ENCODE measurements at places on chromosomes 13 and 19.
A peak's percentile ranks its signal among the peaks of the same experiment; 100 is the strongest.

GRCh38 chr13:64332048-64332447, 2898.1 kb downstream of the PCDH9 start:
- no peak for DNase-seq

DNA sequence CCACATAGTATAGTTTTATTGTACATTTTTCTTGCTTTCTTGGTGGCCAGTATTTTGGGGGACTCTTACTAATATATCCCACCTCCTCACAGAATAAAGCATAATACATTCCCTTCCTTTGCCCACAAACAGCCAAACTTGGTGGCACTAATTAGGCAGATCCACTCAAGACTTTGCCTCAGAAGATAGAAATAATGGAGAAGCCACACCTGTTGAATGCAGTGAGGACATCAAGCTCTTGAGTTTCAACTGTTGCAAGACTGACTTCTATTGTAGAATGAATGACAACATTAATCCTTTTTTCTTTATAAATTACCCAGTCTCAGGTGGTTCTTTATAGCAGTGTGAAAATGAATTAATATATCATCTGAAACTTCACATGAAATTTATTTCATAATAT, 1183.6 kb upstream of the ATXN8OS start:
- no peak for DNase-seq

GRCh38 chr19:4909897-4910593, 744 bp downstream of the UHRF1 start:
- DNase-seq, result peak; percentile 94

GRCh38 chr13:61466280-61466679, 50.6 kb upstream of the PCDH20 start:
- no peak for DNase-seq

DNA sequence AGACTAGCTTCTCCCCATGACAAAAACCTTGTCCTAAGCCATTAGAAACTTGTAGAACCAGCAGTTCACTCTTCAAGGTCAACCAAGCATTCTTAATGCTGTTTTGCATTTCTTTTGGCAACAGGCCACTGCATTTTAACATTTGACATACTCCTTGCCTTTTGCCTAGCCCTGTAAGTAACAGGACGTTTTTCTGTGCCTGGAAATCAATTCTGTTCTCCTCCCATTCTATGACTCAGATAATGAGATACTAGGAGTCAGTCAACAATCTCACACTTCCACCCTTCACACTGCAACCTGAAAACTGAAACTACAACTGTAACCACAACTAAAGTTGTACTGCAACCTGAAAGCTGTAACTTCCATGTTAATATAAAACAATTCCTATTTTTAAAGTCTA, 268.7 kb downstream of the MZT1 start:
- DNase-seq, result no peak

GRCh38 chr13:99626461-99627082, 125.3 kb downstream of the TM9SF2 start:
- no peak for DNase-seq

DNA sequence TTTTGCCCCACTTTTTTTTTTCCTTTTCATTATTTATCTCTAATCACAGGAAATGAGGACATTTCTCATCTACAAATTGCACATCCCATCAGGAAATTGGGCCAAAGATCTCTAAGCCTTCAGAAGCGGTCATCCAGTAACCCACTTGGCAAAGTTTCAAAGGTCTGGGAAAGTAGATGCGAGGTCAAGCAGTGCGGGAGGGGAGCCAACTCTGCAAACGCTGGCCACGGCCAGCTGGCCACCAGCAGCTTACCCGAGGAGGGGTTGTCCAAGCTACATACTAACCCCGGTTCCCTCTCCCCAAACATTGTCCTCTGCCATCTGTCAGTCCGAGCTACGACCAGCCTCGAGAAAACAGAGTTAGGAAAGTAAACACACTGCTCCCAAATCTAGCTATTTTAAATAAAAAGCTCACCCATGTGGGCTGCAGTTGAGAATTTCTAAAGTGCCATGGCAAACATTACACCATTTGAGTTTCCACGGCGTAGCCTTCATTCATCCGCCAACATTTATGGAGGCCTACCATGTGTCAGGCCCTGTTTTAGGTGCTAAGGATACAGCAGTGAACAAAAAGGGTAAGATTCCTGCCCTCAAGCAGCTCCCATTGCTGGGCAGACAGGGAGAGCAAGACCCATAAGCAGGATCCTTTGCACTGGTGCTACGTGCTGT, 11.5 kb downstream of the FFAR2 start:
- DNase-seq, result no peak

GRCh38 chr19:54282686-54283470, 2.0 kb upstream of the LILRB2 start:
- no peak for DNase-seq

DNA sequence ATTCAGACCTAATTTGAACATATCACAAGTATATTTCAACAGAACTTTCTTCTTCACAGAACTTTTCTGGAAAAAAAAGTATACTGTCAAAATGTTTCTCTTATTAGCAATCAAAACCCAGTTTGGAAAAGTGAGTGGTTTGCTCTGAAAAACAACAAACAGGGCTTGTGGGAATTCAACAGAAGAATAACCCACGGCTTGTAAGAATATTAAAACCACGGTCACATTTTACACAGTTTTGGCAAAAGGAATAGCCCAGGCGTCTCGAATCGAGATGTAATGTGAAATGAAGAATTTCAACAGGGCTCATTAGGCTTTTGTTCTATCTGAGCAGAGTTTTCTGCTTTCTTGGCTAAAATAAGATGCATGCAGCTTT, 70.7 kb downstream of the COL4A2 start:
- DNase-seq, result no peak

DNA sequence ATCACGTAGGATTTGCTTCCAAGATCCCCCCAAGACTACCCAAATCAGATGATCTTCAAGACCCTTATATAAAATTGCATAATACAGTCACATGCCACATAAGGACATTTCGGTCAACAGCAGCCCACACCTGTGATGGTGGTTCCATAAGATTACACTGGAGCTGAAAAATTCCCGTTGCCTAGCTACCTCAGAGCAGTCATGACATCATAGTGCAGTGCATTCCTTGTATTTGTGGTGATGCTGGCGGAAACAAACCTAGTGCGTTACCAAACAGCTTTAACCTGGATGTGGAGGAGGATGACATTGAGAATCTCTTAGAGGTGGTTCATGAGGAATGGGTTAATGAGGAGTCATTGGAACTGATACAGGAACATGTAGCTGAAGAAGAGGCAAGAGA, 4.8 kb downstream of the ZNF766 start:
- no peak for DNase-seq

DNA sequence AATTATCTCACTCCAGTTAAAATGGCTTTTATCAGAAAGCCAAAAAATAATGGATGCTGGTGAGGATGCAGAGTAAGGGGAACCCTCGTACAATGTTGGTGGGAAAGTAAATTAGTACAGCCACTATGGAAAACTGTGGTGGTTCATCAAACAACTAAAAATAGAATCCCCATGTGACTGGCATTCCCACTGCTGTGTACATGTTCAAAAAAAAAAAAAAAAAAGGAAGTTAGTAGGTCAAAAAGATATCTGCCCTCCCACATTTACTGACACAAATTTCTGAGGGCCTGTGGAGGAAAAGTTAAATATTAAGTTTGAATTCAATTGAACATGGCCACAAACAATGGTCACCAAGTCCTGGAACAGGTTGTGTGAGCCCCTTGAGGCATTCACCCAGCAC, 9.8 kb upstream of the ZSCAN5A start:
- DNase-seq, result no peak

DNA sequence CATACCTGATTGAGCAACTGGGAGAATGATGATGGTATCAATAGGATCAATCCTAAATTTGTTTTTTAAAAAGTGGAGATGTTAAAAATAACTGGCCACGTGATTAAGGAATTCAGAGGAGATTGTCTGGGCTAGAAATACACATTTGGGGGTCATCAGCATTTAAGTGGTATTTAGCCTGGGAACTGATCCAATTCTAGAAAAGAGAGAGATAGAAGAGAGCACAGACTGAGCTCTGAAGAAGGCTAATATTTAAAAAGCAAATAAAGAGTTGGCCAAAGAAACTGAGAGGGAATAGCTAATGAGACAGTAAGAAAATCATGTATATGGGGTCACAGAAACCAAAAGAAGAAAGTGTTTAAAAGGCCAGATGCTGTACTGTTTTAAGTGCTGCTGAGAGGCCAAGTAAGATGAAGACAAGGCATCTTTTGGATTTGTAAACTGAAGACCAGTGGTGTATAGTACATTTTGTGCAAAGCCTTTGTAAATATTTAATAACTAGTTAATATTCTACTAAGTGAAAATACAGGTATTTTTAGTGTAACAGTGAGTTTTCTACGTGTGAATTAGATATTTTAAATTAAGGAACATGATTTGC, 40.2 kb downstream of the UBL3 start:
- DNase-seq, result no peak

DNA sequence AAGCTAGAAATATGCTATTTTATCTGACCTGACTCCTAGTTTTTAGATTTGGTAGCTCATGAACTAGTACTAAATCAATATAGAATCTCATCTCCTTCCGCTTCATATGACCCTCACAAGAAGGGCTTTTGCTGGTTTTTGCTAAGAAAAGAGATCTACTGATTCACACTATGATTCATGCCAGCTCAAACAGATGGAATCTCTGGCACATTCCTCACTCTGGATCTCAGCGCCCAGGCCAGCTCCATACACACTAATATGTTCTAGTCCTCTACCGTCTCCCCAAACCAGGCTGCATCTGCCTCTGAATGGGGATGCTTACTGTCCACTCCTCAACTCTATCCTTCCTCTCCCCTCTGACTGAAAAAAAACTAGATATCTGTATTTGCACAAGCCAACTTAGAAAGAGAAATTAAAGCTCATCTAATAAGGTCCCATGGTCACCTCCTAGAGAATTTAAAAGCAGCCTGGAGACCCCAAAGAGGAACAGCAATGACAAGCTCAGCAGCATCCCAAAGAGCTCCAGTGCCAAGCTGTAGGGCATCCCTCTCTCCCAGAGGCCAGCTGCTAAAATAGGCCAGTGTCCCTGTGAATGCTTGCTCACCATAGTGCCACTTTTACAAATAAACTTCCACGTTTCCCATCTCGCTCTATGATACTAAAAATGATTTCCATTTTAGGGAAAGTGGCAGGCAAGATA, 74.9 kb downstream of the LHFPL6 start:
- no peak for DNase-seq

DNA sequence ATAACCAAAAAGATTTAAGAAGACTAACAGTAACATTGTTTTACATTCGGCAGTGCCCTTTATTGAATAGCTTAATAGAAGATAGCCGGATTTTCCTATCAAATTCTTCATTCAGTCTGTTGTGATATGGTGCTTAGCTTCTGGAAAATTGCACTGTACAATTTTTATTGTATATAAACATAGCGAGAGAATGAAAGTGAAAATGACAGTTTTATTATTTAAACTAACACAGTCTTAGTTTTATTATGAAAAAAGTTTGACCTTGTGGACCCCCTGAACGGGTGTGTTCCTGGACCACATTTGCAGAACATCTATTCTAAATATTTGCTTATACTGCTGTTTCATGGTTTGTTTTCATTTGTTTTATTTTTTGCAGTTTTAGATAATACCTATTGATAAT, 8.6 kb downstream of the ITM2B start:
- no peak for DNase-seq

DNA sequence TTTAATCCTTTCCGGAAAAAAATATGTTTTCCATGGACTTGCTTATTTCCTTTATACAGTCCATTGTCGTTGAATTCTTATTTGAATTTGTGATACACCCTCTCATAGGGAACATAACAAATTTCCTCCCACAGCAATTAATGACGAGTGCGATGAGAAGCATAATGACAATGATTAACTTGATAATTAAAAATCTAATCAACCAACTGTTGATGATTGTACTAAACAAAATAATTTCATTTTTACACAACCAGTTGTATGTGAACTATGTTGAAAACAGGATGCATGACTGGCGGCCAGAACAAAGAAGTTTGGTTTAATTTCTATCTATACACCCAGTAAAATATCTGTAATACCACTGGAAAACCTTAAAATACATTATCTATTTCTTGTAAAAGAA, 26.1 kb upstream of the CEACAM21 start:
- DNase-seq, result no peak

DNA sequence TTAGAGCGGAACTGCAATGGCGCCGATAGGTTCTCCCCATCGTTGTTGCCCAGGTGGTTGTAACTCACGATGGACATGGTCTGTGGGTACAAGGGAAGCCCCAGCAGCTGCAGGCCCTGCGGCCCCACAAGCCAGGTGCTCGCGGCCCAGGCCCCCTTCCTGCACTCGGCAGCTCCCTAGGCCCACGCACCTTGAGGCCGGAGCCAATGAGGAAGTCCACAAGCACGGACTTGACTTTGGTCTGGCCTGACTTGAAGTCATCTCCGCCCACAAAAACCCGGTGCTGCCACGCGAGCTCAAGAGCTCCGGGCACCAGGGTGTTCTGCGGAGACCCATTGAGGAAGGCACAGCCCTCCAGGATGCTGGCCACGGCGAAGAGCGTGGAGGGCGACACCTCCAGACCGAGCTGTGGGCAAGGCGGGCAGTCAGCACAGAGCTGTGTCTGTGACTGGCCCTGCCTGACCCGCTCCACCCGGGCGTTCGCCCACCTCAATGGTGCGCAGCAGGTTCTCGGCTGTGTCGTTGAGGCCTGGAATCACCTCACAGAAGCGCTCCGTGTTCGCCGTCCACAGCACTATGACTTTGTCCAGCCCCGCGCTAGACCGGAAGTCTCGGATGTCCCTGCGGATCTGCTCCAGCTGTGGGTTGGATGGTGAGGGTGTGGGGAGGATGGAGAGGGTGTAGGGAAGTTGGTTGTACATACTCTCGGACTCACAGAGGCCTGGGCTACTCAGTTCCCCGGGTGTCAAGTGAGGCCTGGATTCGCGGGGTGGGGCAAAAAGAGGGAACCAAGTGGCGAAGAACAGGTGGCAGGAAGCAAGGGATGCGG, 1.9 kb downstream of the ISYNA1 start:
- no peak for DNase-seq

GRCh38 chr19:32642771-32643170, 32.2 kb downstream of the ANKRD27 start:
- DNase-seq, result no peak

DNA sequence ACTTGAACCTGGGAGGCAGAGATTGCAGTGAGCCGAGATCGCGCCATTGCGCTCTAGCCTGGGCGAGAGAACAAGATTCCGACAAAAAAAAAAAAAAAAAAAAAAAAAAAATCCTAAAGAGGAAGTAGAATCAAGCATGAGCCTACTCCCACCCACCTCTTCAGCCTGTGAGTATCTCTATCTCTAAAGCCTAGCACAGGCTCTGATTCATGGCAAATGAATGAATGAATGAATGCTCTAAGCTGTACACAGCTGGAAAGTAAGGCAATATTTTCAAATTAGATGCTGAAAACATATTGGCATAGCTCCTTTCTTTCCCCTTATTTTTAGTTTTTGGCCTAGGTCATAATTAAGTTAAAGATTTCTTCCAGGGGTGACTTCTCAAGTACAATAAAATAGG, 35.7 kb upstream of the FAM216B start:
- DNase-seq, result no peak
